Right lung (tissue), 10 donors: ENCODE measurements at places on chromosomes 12 and 14. TPM values are rescaled to one million over a fixed set of nuclear protein-coding genes. Genes with fewer than 3 reads are reported as not detected.

- DNase-seq: no peak
These were observed 1098.0 kb downstream of the BCL11B start for GRCh38 chr14:98174041-98174440.

The CFAP54 gene
- 2.5 TPM for polyA plus RNA-seq

GRCh38 chr12:42855362-42855950, 265.9 kb upstream of the PRICKLE1 start:
- no peak for DNase-seq

The RNF212B gene
- polyA plus RNA-seq: 1.3 TPM

The FIGNL2 gene
- polyA plus RNA-seq: 1.2 TPM

The TAS2R19 gene
- 2.5 TPM for polyA plus RNA-seq

DNA sequence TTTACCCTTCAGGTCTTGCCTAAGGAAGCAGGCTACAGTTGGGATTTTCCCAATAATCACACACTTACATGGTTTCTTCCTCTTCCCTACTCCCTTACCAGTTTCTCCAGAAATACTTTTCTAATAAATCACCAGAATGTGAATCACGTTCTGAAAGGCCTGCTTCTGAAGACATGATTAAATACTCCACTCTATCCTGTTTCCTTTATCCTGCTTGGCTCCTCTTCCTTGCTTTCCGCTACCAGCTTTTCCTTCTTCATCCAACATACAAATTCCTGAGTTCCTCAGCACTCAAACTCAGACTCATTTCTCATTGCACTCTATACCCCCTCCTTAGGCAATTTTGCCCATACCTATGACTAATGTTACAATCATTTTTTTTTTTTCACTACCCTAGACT, 118.3 kb downstream of the MGAT4C start:
- DNase-seq: no peak

DNA sequence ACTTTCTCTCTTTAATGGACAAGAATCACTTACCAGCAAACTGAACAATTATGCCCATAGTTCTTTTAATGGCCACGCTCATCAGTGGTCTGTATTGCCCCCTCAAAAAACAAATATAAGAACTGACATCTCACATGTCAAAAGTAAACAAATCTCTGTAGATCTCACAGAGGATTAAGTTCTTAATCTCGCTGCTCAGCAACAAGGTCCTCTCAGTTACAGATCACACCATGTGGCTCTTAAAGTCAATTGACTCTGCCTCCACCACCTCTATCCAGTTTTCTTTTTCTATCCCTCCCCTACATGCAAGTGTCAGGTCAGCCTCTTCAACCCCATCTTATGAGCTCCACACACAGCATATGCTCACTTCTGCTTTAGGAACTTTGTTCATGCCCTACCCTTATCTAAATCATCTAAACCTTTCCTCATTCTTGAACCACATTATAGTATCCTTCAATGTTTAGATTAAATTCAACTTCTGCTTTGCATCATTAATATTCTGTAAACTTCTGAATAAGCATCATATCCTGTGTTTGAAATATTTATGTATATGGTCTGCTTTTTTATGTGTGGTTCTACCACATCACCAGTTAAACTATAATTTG, 7.2 kb downstream of the ADAM20 start:
- no peak for DNase-seq

The TEX22 gene
- 1.4 TPM for polyA plus RNA-seq

DNA sequence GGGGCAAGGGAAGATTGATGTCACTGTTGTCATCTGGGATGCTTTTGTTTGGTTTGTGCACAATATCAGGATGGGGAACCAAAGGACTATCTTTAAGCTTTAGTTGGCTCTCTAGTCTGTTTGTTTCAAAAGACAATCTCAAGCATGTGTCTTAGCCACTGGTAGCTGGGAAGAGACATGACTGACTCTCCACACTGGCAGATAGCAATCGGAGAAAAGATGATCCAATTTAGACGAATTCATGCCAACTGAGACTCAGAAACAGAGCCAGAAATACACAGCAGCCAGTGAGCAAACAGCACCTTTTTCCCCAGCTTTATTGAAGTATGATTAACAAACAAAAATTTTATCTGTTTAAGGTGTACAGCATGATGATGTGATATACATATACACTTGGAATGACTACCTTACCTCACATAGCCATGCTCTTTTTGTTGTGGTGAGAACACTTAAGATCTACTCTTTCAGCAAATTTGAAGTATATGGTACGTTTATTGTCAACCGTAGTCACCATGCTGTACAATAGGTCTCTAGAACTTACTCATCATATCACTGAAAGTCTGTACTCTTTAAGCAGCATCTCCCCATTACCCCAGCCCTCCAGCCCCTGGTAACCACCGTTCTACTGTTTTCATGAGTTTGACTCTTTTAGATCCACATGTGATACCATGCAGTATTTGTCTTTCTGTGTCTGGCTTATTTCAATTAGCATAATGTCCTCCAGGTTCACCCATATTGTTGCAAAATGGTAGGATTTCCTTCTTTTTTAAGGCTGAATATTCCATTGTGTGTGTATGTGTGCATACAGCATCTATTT, 50.6 kb downstream of the DUSP16 start:
- DNase-seq: no peak

DNA sequence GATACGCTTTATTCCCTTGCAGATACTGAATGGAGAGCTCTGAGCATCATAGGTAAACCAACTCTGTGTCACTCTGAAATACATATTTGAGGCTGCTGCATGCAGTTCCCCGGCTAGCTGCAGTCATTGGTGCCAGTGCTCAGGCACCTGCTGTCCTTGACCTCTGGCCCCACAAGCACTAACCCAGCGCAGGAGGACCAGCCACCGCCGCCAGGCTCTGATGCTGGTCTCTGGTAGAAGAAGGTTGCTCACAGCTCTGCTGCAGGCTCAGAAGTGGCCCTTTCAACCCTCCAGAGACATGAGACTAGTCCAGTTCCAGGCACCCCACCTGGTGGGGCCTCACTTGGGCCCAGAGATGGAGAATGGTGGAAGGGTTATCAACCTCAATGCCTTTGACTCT, 34.5 kb upstream of the PTPRB start:
- DNase-seq: no peak

DNA sequence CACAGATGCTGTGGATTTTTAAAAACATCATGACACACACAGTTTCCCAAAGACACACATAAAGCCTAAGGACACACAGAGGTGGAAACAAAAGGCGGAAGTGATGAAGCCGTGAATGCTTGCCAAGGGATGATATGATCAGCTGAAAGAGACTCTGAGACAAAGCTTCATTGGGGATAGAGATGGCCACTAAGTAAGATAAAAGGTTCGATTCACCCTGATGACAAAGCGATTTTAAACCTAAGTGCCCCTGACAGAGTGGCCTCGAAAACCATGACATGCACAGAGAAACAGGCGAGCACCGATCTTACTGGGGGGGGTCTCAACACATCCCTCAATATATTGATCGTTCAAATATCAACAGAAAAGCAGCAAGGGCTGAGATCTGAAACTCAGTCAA, 20.3 kb upstream of the EIF5 start:
- no peak for DNase-seq

GRCh38 chr14:55094292-55095157, 34.5 kb upstream of the LGALS3 start:
- no peak for DNase-seq

GRCh38 chr14:76322594-76323220, 53.2 kb upstream of the ESRRB start:
- no peak for DNase-seq

- DNase-seq: peak; percentile 79
These were observed 18.0 kb upstream of the CTDSP2 start for GRCh38 chr12:57864442-57865083.

DNA sequence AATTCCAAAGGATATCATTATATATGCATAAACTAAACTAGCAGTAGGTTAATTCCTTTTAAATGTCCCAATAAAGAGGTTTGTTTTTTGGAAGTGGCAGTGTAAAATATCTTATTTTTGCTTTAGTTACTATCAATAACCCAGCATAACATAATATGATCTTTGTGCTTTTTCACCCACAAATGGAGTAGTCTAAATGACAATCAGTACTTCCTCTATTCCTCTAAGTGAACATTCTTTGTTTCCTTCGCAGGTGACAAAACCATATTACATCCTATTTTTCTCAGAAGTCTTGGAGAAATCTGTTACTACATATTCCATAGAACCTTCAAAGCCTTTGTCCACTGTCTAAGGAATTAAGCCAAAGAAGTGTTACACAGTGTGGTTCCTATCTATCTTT, 62.5 kb downstream of the MED13L start:
- no peak for DNase-seq

- DNase-seq: no peak
These were observed 111.7 kb downstream of the CHST11 start for GRCh38 chr12:104568487-104568868.

- no peak for DNase-seq
These were observed 34.2 kb upstream of the SLC6A15 start for GRCh38 chr12:84946753-84947152.

DNA sequence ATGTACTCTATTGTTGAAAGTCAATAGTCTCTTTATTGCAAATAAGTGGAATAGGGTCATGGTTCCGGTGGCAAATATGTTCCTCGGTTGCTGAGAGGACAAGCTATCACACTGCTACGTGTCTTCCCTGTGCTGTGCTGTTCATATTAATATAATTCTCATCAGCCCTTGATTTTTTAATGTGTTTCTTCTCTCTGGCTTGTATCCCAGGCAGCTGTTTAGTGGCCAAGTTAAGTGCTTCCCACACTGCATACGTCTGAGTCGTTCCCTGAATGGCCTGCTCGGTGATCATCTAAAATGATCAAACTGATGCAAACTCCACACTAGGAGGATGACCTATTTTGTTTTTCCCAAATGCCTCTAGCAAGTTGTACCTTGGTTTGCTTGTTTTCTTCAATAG, 186.4 kb downstream of the ANO6 start:
- DNase-seq: peak; percentile 42
